ENCODE measurements at places on chromosomes 16 and 17.
A peak's percentile ranks its signal among the peaks of the same experiment; 100 is the strongest.

DNA sequence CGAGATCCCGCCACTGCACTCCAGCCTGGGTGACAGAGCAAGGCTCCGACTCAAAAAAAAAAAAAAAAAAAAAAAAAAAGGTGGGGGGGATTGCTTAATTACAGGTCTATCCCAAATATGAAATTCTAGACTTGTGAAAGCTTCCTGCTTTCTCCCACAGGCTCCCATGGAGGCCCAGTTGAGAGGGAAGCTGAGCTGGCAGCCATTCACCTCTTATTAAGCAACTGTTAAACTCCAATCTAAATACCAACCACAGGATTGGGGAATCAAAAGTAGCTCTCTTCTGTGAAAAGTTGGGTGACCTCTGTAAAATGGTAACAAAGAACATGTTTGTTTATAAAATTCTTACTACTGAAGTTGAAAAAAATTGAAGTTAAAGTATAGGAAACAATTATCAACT lies 45.8 kb upstream of the STAC2 start:
- DNase-seq: no peak

DNA sequence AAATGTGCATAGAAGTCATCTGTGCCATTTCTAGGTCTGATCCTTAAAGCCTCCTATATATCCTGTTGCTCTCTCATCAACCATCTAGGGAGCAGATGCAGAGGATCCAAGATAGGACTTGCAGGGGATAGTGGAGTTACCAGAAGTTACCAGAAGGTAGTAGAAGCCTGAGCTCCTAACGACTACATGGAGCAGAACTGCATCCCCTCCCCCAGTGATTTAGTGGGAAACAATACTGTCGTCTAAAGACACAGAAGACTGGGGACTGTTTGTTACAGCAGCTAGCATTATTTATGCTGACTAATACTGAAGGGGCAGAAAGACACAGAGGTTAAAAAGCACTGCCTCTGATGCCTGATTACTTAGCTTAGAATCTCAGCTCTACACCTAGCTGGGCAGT lies 15.8 kb downstream of the GP2 start:
- no peak for DNase-seq

GRCh38 chr17:5000237-5000639 lies 2.5 kb downstream of the KIF1C start:
- no peak for DNase-seq

DNA sequence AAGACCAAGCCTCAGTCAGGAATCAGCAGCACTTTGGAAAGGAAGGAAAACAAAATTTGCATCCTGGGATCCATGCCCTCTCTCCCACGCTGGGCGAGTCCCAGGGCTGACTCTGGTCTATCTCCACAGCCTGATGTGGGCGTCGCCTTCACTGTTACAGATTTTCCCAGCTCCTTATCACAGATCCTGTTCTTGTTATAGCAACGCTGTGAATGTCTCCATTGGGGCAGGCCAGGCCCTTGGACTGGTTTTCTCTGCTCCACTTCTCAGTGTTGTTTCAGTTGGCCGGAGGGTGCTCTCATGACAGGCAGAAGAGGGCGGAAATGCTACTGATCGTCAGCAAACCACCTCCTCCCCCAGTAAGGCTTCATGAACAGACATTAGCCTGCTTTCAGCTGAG lies 127.9 kb upstream of the CDH11 start:
- no peak for DNase-seq

DNA sequence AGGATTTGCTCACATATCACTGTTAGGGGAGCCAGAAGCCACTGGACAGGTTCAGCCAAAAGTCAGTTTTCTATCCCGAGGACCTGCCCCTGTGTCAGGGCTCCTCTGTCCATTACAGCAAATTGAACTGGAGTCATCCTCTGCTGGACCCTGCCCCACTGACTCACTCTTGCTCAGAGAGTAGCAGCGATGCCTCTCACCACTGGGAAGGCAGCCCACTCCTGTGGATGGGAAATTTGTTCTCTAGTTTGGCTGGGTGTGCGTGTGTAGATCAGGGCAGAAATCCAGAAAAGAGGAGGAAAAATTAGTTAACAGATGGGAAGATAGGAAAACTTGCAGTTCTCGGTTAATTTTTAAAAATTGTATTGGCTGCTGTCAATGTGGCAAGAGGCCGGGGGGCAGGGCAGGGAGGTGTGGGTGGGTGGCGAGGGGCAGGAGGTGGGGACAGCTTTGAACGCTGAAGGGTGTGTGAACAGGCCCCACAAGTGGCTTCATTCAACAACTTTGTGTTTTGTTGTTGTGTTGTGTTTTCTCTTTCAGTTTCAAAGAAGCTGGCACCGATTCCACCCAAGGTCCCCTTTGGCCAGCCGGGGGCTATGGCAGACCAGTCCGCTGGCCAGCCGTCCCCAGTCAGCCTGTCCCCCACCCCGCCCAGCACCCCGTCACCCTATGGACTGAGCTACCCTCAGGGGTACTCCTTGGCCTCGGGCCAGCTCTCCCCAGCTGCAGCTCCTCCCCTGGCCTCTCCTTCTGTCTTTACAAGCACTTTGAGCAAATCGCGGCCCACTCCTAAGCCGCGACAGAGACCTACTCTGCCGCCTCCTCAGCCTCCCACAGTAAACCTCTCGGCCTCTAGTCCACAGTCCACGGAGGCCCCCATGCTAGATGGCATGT lies 33.6 kb downstream of the ELAC2 start:
- DNase-seq: no peak

- no peak for DNase-seq
Measured at GRCh38 chr17:8785547-8786413, 13.4 kb downstream of the MFSD6L start.

DNA sequence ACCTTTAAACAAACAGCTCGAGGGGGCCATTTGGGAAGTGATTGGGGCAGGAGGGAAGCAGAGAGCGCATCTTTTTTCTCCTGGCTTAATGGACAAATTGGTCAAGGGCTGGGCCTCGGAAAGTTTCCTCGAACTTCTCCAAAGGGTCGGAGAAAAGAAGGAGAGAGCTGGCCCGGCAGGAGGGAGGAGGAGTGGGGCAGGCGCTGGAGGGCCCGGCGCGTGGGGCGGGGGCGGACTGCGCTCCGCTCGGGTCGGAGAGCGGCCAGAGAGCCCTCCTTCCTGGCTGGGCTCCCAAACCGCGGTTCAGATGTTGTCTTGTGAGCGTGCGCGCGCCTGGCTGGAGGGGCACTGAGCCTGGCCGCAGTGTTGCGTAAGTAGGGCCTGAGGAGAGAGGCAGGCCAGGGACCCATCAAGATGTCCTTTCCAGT lies 1.2 kb downstream of the MMP2 start:
- no peak for DNase-seq

- DNase-seq: no peak
Measured at GRCh38 chr17:5902181-5903140, 167.7 kb upstream of the WSCD1 start.

DNA sequence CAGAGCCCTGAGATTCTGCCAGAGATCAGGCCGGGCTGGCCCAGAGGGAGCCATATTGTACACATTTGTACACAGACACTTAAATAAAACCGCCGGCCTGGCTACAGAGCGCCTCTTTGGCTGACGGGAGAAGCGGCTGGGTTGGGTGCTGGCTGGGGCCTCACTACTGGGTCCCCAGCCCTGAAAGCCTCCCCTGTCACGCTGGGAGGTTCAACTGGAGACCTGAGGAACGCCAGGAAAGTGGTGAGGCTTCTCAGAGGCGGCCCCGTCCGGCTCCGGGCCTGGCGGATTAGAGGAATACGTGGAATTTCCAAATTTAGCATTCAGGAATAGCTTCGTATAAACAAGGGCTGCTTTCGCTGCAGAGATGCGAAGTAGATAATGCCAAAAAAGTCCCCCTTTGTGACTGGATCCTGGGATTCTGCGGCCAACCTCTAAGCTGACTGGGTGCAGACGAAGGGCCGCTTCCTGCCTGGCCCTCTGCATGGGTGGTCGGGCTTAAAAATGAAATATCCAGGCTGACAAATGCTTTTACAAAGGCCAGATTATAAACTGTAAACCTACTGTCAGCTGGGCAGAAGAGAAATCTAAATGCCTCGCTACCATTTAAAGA lies 252.4 kb downstream of the IRF8 start:
- DNase-seq: no peak

- DNase-seq: no peak
Measured at GRCh38 chr17:55818451-55819375, 67.9 kb downstream of the PCTP start.

- DNase-seq: no peak
Measured at GRCh38 chr16:88448461-88449266, 4.4 kb upstream of the ZFPM1 start.

GRCh38 chr16:3129137-3130131 lies 5.4 kb upstream of the ZNF213 start:
- peak; percentile 78 for DNase-seq

DNA sequence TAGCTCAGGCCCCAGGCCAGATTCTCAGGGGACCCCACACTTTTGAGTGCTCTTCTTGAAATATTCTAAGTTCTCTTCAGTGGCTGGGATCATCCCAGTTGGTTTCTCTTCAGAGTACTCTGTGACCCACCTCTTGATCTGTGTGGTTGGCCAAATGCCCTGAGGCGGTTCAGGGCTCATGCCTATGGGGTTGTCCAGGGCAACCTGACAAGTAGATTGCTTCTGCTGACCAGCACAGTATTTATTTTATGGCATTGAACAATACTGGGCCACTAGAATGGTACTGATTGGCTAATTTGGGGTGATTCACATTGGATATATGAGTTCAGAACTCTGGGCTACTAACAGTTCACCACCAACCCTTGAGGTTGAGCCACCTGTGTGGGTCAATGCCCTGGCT lies 7.4 kb upstream of the GOSR2 start:
- DNase-seq: no peak

DNA sequence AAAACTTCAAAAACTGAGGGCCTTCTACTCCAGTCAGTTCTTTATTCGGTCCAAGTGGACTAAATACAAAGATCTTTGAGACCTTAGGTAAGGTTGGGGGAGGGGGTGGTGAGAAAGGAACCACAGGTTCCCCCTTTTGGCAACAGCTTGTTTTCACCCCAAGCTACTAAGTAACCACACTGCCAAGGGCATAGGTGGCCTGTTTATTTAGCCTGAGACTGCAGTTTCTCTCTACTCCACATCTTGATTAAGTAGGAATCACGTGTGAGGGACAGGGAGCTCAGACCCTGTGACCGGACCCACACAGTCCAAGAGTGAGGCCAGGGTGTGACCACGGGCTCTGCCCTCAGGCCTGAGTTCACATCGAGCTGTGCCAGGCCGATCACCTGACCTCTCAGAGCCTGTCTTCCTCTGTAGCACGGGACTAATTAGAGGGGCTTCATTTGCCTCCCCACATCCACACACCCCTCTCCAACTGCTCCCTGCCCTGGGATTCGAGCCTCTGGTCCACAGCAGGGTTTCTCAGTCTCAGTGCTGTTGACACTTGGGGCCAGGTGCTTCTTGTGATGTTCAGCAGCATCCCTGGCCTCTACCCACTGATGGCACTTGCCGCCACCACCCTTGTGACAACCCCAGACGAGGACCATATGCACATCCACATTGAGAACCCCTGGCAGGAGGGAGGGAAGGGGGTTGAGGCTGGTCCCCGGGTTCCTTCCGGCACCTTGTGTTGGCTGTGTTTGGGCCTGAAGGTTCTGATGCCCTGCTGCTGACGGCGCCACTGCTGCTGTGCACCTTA lies 17.8 kb downstream of the ST6GALNAC2 start:
- DNase-seq: no peak

DNA sequence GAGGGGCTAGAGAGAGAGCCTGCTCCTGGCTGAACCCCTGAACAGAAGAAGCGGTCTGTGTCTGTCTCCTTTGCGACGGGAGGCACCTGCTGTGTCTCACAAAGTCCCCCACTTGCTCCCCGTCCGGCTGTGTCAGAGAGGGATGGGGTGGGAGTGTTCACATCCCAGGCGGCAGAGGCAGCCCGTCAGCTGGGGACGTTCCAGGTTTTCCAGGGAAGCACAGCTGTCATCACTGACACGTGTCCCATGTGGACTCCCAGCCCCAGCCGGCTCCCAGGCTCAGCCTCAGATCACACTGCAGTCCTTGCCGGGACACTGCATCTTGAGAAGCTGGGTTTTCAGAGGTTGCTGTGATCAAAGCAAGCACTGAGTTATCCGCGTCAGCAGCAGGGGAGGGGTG lies 1.6 kb downstream of the TELO2 start:
- no peak for DNase-seq

DNA sequence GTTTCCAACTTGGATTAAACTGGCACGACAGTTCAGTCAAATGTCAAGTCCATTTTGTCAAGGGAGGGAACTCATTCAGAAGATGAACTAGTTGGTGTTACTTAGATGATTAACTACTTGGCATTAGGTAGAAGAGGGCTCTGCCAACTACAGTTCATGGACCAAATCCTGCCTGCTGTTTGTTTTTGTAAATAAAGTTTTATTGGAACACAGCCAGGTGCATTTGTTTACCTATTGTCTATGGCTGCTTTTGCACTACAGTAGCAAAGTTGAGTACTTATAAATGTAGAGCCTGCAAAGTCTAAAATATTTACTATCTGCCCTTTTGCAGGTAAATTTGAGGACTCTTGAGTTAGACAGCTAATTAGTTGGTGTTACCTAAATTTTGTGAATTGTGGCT lies 410.0 kb downstream of the MAF start:
- DNase-seq: no peak
